ENCODE measurements at places on chromosomes 3 and 15.

GRCh38 chr3:54045061-54045815, 77.1 kb upstream of the CACNA2D3 start:
- no peak for DNase-seq

DNA sequence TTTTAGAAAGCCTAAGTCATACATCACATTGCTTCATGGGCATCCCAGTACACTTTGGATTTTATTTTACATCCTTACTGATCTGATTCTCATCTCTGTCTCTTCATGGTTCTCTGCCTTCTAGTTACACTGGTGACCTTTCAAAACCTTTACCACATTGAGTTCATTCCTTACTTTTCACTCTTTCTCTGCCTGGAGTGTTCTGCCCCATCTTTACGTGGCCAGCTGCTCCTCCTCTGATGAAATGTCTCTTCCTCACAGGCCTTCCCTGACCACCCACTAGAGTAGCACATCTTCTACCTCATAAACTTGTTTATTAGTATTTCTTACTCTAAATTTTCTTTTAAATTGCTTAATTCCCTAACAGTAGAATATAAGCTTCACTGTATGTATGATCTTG, 17.7 kb downstream of the CTNNB1 start:
- DNase-seq: no peak

GRCh38 chr15:91548549-91548948, 305.0 kb upstream of the SLCO3A1 start:
- DNase-seq: no peak

GRCh38 chr3:10778492-10779292, 37.3 kb upstream of the SLC6A11 start:
- DNase-seq: no peak

DNA sequence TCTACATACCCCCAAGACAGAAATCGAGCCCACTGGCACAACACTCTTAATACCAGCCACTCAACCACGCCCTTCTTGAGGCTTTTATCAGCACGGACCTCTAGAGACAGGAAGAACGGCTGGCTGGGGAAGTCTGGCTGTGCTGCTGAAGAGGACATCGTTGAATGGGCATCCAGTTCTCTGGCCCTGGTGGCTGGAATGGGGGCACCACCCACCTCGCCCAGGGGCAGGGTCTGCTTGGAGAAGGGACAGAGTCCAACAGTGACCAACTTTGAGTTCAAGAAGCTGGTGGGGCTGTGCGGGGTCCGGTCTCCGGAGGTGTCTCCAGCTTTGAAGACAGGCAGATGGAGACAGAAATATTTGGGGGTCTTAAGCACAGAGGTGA, 77.5 kb downstream of the ATP10A start:
- no peak for DNase-seq

GRCh38 chr3:134376385-134376765, 2.1 kb upstream of the AMOTL2 start:
- DNase-seq: no peak

- DNase-seq: no peak
Measured at GRCh38 chr15:70209499-70209898, 111.8 kb upstream of the TLE3 start.

DNA sequence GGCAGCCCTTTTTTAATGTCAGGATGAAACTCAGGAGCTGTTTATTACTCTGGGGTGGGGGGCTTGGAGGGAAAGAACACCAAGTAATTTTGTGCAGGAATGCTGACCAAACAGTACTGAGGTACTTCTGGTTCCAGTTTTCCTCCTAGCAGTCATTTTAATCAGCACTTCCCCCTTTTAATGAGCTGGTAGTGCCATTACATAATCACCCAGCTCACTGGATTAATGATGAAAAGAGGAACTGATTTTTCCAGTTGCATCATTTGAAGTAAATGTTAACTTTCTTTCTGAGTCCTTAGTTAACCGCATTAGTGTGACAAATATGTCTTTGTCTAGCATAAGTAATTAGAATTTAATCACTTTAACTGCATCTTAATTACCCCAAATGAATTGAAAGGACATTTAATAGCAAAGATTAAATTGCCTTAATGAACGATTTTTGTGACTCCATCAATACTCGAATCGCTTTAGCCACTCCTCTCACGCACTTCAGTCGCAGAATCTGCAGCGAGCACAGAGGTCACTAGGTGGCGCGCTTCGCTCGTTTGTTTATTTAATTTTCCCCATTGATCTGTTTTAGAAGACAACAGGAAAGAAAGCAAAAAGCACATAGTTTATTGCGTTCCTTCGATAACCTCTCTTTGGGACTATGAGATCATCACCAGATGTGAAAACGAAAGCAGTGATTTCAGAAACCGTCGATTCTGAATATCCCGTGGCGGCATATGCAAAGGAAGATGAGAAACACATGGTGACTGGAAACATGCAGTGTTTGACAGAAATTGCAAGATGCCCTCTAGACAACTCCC, 9.8 kb downstream of the ONECUT1 start:
- no peak for DNase-seq

GRCh38 chr3:9035473-9035872, 72.2 kb upstream of the RAD18 start:
- no peak for DNase-seq

- DNase-seq: no peak
Measured at GRCh38 chr3:68773401-68773800, 158.9 kb downstream of the TAFA4 start.

DNA sequence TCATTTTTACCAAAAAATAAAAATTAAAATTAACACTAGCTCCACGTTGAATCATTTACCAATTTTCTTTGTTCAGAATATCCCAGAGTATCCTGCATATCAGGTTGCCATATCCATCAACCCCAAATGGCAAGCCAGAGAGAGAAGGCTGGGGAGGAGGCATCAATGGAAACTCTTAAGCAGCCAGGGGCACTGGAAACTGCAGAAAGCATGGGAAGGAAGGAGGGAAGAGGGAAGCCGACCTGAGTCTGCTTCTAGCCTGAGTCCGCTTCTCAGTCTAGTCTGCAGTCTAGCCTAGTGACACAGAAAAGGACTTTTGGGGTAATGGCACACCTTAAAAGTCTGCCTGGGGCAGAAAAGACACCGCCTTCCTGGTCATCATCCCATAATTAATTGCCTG, 1.6 kb upstream of the MTHFS start:
- DNase-seq: no peak

- DNase-seq: no peak
Measured at GRCh38 chr15:50993598-50993997, 85.1 kb downstream of the AP4E1 start.

- DNase-seq: no peak
Measured at GRCh38 chr3:29552051-29552450, 271.2 kb downstream of the RBMS3 start.

DNA sequence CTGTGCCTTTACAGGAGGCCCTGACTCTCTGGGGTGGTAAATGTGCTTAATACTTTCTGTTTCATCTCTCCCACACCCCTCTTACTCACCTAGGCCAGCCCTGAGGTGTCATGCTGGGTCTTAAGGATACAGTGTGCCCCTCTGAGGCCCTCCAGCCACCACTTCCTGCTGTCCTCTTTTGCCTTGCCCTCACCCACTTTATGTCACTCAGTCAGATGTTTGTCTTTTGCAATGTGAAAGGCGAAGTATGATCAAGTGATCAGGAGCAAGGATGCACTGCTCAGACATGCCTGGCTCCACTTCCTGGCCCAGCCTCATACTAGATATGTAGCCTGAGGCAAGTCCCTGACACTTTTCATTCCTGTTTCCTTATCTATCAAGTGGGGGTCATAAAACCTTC, 339.0 kb upstream of the NR2E3 start:
- no peak for DNase-seq

DNA sequence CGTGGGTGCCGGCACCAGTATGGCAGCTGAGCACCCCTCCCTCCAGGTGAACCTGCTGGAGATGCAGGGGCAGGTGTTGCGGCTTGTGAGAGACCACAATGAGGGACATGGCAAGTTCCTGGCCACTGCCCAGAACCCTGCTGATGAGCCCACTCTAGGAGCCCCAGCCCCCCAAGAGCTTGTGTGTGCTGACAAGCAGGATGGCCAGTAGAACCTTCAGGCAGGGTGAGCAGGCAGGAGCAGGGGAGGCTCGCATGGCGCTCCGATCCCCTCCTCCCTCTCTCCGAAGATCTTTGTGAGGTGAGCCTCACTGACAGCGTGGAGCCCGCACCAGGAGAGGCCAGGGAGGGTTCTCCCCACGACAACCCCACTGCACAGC, 29.8 kb downstream of the NGRN start:
- no peak for DNase-seq

GRCh38 chr3:40996827-40997710, 202.2 kb upstream of the CTNNB1 start:
- no peak for DNase-seq
